ENCODE measurements at places on chromosomes 5 and 9. TPM values are rescaled to one million over a fixed set of nuclear protein-coding genes. Genes with fewer than 3 reads are reported as not detected.

GRCh38 chr5:167797933-167798332, 493.5 kb upstream of the WWC1 start:
- no peak for DNase-seq

DNA sequence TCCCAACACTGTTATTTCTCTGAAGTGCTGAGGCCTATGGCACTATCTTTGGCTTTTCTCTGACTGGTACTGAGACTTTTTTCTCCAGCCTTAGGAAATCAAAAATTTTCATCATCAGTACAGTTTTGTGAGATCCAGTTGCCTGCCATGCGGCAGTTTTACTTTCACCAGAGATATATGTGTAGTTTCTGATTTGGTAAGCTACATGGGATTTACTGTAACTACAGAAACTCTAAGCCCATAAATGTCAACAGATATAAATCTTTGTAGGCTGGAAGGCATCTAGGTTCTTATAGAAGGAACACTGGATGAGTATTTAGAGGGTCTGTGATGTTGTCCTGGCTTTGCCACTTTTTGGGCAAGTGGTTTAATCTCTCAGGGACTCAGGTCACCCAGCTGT, 69.0 kb downstream of the DOCK2 start:
- no peak for DNase-seq

GRCh38 chr9:127614961-127615360, 2.9 kb downstream of the STXBP1 start:
- no peak for DNase-seq

DNA sequence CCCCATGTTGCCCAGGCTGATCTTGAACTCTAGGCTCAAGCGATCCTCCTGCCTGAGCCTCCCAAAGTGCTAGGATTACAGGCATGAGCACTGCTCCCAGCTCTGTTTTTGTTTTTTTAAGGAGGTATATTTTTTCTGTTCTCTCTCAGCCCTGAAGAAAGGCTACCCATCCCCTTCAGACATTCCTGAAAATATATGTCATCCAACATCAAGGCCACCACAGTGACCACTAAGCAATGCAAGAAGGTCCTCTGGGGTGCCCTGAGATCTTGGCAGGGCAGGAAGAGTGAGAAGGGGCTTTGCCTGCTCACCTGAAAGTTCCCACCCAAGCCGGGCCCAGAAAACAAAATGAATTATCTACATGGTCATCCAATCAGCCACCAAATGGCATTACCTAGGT, 47.8 kb upstream of the IL17B start:
- DNase-seq: no peak

- no peak for DNase-seq
Measured at GRCh38 chr9:37036776-37037502, 2.9 kb upstream of the PAX5 start.

GRCh38 chr5:43561356-43561755, 4.5 kb upstream of the PAIP1 start:
- no peak for DNase-seq

CARD6 gene
- 25.8 TPM for total RNA-seq

SHOC1 gene
- not detected for total RNA-seq

PKN3 gene
- total RNA-seq: 2.6 TPM
